Effector memory CD4-positive, alpha-beta T cell (primary cell): ENCODE measurements at places on chromosomes 4 and X.

- DNase-seq = no peak
Observed at GRCh38 chr4:108731006-108731405, 31.8 kb downstream of the ETNPPL start.

DNA sequence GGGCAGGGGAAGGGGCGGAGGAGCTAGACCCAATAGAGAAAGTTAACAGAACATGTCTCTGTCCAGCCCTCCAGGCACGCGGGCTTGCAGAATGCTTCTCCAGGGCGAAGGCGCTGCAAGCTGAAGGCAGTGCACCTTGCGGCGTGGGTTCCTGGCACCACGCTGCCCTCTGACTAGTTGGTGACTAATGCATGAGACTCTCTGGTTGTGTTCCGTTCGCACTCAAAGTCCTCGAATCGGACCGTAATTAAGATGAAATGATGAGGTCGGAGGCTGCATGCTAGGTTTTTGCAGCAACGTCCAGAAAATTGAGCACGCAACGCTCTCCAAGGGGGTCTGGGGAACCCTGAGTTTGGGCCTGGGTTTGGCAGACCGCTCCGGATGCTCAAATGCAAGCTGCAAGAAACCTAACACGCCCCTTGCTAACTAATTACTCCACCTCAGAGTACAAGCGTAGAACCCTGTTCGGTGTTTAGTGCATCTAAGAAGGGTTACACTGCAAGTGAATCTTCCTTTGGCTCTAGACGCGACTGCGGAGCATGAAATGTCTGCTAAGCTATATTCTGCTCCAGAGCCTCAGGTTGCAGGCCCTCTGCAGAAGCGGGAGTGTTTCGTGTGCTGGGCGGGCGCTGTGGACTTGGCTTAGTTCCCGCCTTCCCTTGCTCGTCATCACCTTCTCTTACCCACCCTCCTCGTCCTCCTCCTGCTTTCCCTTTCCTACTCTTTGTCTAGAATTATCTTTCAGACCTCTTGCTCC, 57.1 kb upstream of the NKAP start:
- no peak for DNase-seq

DNA sequence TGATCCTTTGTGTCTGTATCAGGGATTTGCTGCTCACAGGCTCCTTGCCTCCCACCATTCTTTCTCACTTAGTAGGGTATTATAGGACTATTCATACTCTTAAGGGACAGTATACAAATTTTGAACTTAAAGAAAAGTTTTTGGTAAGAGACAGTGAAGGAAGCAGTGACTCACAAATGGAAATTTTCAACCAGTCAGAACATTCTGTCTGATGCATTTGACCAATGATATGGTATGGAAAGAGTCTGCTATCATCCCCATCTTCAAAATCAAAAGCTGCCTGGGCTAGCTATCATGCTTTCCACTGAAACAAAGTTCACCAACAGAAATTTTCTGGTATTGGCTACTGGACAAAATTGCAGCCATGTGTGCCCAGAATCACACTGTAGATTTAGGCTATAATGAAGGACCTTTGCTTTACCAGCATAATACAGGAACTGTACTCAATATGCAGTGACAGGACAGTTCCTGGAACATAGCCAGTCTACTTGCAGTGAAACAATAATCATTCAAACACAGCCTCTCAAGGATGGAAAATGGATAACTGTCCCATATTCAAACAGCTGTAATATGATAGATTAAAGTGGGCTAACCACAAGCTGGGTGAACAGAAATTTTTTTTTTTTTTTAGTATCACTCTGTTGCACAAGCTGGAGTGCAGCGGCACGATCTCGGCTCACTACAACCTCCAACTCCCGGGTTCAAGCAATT, 109.0 kb upstream of the ACSL4 start:
- DNase-seq = no peak

GRCh38 chr4:37946503-37947179, 13.6 kb upstream of the PTTG2 start:
- no peak for DNase-seq

DNA sequence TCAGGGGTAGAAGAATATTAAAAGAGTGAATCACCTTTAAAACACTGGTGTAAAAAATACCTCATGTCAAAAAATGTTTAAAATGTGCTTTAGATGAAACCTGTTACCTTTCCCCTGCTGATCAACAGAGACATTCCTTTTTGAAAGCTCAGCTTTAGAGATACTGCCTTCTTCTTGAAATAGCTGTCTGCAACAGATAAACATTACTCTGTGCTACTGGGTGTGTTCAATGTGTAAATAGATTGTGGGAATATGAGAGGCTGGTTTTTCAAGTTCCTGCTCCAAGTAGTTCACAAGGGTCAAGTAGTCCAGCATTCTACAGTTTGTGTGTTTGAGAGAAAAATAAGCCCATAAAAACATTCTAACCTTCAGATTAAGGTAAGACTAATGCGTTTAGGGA, at the start of gene SYTL5:
Gene SYTL5, plus strand, starts transcription at position 263 of the 400 bp plus-strand sequence. CDS start 27,337 bp downstream, outside the sequence.
- DNase-seq = no peak

DNA sequence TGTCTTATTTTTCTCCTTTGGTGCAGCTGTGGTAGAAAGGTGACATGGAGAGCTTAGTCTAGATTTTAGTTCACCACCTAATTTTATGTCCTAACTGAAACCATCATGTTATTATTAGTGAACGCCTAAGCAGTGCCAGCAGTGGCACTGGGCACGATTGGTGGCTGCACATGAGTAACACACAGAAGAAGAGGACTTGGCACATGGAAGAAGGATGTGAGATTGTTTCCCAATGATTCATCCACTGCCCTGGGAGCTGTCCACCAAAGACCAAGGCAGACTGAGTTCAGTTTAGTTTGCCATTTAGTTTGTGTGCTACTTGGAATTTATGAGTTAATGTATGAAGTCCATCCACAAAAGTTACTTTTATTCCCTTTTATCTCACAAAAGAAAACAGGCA, 68.1 kb upstream of the NAP1L5 start:
- no peak for DNase-seq

DNA sequence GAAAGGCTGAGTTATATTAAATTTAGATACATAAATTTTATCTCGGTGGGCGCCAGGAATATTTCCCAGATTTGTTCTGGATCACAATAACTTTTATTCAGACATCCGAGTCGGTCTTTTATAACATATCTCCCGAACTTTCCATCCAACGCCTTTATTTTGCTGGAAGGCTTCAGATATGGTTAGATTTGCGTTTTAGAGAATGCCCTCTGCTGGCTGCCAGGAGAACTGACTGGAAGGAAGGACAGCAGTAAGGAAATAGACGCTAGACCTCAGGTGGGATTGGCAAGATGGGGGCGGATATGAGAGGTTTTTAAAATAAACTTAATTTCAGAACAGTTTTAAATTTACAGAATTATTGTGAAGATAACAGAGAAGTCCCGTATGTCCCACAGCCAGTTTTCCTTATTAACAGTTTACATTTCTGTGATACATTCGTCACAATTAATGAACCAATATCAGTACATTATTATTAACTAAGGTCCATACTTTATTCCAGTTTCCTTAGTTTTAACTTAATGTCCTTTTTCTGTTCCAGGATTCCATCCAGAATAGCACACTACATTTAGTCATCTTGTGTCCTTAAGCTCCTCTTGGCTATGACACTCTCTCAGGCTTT, 4.6 kb upstream of the KANTR start:
- DNase-seq = peak; percentile 6

- DNase-seq = no peak
Observed at GRCh38 chr4:129364747-129365452, 268.9 kb downstream of the C4orf33 start.

GRCh38 chr4:128684016-128684415, 125.5 kb upstream of the JADE1 start:
- no peak for DNase-seq

- no peak for DNase-seq
Observed at GRCh38 chr4:38189445-38189844, 229.2 kb downstream of the PTTG2 start.

- no peak for DNase-seq
Observed at GRCh38 chrX:72297953-72298730, 7.6 kb downstream of the CITED1 start.

- DNase-seq = no peak
Observed at GRCh38 chrX:65516756-65517155, 17.8 kb downstream of the LAS1L start.

DNA sequence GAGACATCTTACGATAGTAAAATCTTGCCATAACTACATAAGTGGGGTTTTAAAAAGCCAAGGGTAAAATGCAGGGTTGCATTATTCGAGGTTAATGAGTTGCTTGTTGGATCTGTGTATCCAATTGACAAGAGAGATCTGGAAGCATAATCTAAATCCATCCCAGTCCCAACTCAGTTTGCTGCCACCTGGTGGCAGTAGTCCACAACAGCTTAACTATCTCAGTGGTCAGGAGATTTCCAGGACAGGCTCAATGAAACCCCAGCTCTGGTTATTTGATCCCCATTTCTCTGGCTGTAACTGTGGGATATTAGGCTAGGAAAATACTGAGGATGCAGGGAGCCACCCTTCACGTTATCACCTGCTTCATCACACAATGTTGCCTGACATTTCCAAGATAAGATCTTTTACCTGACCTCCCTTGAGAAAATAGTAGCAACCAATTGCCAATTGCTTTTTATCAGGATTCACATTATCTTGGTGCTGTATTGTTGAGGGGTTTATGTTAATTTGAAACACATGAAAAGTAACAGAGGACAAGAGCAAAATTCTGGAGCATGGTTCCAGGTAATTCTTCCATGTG, 88.2 kb upstream of the TNIP3 start:
- DNase-seq = no peak

DNA sequence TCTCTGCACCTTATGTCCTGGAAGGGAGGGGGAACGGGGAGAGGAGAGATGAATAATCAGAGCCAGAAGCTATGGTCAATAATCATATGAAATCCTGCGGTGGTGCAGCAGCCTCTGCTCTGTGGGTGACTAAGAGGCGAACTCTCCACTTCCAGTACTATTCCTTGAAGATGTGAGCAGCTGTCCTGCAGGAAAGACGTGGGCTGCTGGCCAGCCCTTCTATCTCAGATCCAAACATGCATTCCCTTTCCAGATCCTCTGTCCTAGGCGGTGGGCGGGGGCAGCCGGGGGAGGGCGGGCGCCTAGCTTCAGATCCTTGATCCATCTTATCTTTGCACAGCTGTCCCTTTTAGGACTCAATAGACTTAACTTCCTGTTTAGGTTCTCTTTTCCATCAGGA, 34.5 kb downstream of the SPINK2 start:
- DNase-seq = no peak
